ENCODE measurements at places on chromosomes 2 and 18.

DNA sequence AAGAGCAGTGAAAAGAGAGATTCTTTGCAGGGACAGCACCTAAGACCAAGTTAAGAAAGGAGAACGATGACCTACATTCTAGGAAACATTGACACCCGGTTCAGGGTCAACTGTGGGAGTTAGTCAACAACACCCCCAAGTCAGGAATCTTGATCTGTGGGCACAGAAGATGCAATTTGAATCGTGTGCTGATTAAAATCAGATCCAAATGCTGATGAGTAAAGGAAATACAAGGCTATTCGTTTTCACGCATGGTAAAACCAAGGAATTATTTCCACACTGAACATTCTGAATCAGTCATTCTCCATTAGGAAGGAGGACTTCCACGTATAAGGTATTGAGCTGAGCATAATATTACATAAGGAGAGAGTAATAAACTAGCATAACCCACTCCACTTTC, 124.2 kb downstream of the COPS8 start:
- no peak for DNase-seq

- DNase-seq = no peak
Measured at GRCh38 chr2:216012830-216013079, 596 bp downstream of the MREG start.

DNA sequence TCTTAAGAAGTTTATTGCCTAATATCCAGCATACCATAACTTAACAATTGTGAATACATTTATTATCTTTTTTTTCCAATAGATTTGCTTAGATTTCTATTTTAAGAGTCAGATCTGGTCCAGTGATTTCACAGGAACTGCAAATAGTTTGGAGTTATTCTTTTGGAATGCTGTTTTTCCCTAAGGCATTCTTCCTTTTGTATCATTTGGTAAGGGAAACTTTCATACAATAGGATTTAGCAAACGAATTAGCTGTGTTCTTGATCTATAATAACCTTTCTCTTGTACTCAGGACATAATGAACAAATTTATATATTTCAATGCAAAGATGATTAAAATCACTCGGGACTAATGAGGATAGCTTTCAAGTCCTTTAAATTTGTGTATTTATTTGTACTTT, 201.6 kb downstream of the ERBB4 start:
- DNase-seq = no peak

DNA sequence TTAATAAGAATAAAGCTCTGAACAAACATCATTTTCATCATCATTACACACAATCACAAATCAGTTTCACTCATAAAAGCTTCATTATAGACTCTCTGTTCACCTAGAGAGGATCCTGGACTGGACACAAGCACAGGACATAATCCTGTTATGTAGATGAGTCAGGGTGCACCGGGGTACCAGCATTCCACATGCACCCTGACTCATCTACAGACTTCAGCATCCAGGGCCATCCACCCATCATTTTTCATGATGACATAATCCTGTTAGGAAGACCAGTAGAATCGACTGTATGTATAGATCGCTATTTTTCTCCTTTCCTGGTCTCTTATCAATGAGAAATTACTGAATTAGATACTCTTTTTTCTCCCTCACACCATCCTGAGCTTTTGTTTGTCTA, 73.7 kb upstream of the PIK3C3 start:
- DNase-seq = no peak

- no peak for DNase-seq
Measured at GRCh38 chr2:9480157-9480556, 5.8 kb downstream of the IAH1 start.

GRCh38 chr2:242022550-242023290, 153.2 kb downstream of the RTP5 start:
- DNase-seq = no peak

DNA sequence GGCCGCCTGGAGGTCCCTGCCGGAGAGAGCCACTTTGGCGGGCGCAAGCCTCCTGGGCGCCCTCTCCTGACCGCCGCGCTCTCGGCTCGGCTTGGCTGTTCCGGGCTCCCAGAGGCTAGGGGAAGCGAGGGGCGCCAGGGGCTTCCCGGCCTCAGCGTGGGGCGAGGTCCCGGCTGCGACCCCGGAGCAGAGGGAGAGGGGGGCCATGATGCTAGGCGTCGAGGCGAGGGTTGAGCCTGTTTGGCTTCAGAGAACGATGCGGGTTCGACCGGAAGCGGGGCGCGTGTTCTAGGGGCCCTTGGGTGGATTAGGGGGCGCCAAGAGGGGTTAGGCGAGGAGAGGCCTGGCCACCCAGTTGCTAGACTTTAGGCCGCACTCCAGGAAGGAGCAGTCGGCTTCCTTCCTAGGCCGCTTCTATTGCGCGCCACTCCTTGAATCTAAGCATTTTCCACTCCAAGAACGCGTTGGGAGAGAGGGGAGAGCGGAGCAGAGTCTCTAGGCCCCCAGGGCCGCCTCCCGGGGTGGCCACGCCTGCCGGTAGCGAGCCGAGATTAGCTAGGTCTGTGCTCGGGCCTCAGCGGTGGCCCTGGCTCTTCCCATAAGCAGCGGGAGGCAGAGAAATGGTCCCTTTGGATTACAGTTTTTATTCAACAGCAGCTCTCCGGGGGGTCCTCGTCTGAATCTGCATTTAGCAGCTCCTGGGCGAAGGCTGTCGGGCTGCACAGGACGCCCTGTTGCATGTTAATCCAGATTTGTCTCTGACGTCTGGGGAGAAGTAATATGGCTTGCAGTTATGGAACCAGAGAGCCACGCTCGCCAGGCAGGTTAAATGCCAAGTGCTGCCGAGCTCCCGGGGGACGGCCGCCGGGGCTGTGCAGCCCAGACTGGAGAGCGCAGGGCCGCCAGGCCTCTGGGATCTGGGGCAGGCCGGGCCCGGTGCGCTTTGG, 11.3 kb downstream of the MEIS1 start:
- no peak for DNase-seq

- DNase-seq = no peak
Measured at GRCh38 chr2:120564213-120565094, 171.2 kb upstream of the GLI2 start.

DNA sequence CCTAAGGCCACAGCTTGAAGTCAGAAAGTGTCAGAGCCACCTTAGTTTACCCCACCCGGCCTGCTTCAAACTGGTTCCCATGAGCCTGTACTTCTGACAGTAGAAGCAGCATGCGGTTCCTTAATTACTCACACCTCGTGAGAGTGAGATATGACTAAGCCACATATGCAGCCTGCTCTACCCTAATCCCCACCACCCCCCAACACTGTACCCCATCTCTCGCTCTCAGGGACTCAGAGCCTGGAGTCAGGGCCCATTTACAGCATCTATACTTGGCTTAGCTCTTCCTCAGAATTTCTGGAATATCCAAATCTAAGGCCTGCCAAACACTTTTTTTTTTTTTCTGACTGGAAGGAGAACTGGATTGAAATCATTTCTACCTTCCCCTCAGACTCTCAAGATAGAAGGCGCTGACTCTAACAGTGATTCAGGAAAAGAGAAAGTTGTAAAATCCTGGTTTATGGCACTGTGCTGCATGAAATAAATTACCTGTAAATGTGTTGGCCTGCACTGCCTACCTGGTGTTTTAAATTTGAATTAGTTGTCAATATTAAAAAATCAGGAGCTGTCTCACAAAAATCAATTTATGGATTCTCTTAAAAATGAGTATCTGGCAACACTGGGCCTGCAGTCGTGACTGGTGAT, 360.0 kb downstream of the RND3 start:
- no peak for DNase-seq

GRCh38 chr2:3324404-3325281, 53.0 kb downstream of the EIPR1 start:
- no peak for DNase-seq

GRCh38 chr2:223586261-223586660, 15.9 kb downstream of the SCG2 start:
- DNase-seq = no peak

- no peak for DNase-seq
Measured at GRCh38 chr2:12534646-12535263, 182.0 kb upstream of the TRIB2 start.

- DNase-seq = no peak
Measured at GRCh38 chr2:9406529-9407362, 16.6 kb downstream of the ITGB1BP1 start.

DNA sequence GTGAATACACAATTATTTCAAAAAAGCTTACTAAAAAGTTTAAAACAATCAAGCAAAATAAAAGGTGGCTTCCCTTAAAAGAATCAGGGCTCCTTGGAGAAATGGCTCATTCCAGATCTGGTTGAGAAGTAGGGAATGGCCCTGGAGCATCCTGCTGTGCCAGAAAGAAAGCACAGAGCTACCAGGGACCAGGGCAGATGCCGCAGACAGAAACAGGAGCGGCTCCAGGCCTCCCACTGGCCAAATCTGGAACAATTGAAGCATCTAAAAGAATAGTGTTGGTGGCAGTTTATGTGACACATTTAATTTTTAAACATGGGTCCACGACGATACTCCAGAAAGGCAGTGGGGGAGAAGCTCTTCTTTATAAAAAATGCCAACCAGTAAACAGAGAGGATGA, 75.5 kb downstream of the GBX2 start:
- no peak for DNase-seq

DNA sequence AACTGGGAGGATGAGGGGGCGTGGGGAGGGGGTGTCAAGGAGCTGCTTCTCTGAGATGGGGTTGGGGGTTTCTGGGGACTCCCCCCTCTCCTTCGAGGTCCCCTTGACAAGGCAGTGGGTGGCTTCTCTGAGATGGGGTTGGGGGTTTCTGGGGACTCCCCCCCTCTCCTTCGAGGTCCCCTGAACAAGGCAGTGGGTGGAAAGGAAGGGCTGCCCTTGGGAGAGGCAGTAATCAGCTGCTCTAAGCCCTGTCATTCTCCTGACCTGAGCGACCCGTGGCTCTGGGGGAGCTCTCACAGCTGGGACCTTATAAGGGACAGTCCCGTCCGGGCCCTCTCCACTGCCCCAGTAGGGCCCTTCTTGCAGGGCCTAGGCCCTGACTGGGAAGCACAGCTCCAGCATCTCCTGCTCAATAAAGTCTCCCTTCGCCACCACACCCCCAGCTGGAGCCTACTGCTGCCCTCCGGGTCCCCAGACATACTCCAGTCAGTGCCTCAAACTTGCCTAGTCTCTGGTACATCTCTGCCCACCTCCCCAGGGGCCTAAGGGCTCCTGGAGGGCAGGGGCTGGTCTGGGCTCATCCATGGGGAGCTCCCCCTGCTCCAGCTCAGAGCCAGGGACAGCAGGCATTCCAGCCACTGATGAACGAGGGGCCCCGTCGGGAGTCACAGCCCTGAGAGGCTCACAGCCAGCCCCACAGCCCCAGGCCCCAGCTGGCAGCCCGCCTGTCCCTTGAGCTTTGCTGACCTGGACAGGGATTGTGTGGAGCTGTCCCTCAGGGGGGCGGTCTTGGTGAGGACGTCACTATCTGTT, 2.8 kb downstream of the GAREM2 start:
- DNase-seq = no peak

- DNase-seq = no peak
Measured at GRCh38 chr2:46732127-46732526, 183.5 kb downstream of the MCFD2 start.

DNA sequence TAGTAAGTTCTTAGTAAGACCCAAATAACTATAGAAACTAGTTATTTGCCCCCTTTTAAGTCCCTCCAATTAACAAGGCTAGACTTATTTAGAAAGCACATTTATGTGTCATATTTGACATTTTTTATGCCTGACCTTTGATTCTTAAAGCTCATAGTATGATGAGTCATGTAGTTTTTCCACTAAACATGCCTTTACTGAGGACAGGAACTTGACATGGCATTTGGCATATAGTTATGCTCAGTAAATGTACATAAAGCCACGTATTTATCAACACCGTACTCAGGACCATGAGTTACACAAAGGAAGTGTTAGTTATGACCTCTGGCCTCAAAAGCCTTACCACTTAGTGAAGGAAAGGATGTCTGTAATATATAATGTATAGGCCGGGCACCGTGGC, 78.9 kb downstream of the GNAL start:
- no peak for DNase-seq

- DNase-seq = no peak
Measured at GRCh38 chr18:374721-375168, 106.9 kb upstream of the THOC1 start.

GRCh38 chr2:10762651-10763460, 41.4 kb downstream of the ATP6V1C2 start:
- DNase-seq = no peak

DNA sequence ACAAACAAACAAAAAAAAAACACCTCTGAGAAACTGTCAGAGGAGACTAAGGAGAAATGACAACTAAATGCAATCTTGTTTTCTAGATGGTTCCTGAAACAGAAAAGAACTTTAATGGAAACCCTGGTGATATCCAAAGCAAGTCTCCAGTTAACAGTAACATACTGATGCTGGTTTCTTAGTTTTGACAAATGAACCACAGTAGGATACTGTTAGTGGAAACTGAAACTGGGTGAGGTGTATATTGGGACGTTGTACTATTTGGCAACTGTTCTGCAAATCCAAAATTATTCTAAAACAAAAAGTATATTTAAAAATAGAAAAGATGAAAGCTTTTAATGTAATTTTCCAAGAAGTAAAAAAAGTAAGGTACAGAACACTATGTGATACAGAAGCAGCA, 11.4 kb downstream of the SESTD1 start:
- DNase-seq = no peak

DNA sequence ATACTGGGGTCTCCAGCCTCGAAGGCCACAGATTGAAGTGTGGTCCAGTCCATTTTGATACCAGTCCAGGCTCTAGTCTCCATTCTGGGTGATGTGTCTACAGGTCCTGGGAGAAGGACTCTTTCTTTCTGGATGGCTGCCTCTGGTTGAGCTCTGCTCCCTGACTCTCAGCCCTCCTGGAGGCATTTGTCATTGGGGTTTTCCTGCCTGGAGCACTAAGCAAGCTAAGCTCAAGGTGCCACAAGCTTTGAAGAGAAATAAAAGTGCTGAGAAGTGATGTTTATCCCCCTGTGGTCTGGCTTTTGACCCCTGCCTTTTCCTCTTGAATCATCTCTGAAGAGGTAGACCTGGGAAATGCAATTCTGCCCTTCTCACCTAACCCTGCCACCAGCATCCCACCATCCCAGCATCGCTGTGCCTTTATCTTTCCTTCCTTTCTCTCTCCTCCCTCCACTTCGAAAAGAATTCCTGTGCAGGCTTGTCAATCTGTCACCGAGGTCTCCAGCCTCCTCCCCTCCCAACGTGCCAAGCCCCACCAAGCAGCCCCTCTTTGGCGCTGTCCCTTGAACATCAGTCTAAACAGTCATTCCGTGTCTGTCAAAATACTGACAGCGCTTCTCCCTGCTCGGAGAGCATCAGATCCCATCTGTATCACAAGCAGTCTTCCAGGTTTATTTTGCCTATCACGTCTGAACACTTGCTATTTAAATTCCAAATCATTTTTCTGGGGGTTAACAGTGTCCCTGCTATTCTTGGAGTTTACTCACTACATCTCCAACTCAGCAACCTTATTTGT, 334.6 kb upstream of the SLC14A2 start:
- DNase-seq = no peak

GRCh38 chr2:75381032-75381431, 179.7 kb downstream of the EVA1A start:
- DNase-seq = no peak

- no peak for DNase-seq
Measured at GRCh38 chr2:142041105-142041504, 89.7 kb downstream of the LRP1B start.

GRCh38 chr2:223613017-223613950, 11.1 kb upstream of the SCG2 start:
- DNase-seq = no peak

- no peak for DNase-seq
Measured at GRCh38 chr2:71700658-71701397, 247.5 kb downstream of the DYSF start.

GRCh38 chr18:59189008-59189407, 30.9 kb upstream of the GRP start:
- no peak for DNase-seq

- DNase-seq = no peak
Measured at GRCh38 chr2:78416625-78417300, 608.7 kb upstream of the REG3G start.

GRCh38 chr2:241091201-241091600, 10.9 kb downstream of the MTERF4 start:
- DNase-seq = no peak
